Mucosa of gallbladder (tissue), 1 donor: ENCODE measurements at places on chromosomes 3 and 15. TPM values are rescaled to one million over a fixed set of nuclear protein-coding genes. Genes with fewer than 3 reads are reported as not detected.

GRCh38 chr3:73546961-73547360 lies 77.8 kb downstream of the PDZRN3 start:
- no peak for DNase-seq

Gene ACP3
- 2.1 TPM for total RNA-seq

Gene DYNC1LI1
- total RNA-seq, result 25.1 TPM

Gene SPG11
- total RNA-seq, result 96.3 TPM

GRCh38 chr3:111767756-111768445 lies 91.2 kb upstream of the PHLDB2 start:
- DNase-seq, result no peak

Gene CLRN1
- not detected for total RNA-seq

Gene CKMT1A
- 65.4 TPM for total RNA-seq

GRCh38 chr3:50523279-50523811 lies 19.9 kb upstream of the CACNA2D2 start:
- DNase-seq, result no peak

DNA sequence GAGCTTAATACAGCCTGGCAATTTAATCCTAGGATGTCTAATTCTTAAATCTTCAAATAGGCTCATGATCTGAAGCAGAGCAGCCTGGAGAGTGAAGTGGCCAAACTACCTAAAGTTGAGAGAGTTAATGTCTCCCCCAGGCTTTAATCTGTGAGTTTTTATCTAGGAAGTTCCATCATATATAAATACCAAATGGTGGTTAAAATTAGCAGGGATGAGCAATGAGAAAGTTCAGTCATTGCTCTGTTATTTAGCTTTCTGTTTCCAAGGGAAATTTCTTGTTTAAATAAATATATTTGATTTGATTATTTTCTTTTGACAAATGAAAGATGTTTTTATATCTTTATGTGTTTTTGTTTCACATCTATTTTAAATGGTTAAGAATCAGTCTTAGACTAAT lies 274.4 kb upstream of the UMPS start:
- no peak for DNase-seq

DNA sequence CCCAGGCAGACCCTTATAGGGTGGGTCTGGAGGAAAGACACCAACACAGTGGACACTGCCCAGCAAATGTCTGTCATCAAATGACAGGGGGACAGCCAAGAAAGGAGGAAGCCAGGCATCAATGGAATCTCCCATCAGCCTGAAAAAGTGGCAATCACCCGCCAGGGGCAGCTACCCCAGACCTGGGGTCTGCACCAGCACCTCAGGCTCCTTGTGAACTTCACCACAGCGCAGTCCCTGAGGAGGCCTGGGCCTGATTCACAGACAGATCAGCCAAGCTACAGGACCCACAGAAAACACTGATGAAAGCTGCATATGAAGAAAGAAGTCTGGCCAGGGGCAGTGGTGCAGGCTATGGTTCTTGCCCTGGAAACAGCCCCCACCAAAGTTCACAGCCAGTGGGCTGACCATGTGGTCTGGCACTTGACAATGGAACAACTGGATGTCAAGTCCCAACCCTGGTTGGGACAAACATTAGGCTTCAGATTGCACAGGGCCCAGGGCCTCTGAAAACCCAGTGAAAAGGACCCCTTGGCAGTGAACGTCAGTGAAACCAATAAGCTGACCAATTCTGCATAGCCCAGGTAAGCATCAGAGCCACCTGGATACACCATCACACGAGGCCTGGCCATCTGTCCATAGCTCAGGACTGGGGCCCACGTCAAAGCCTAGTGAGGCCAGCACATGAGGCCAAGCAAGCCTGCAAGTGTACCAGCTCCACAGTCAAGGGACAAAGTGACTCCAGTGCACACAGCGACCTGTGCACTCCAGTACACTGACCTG lies 29.1 kb downstream of the ALS2CL start:
- DNase-seq, result no peak

GRCh38 chr15:74109713-74110112 lies 20.7 kb upstream of the ISLR2 start:
- DNase-seq, result no peak

Gene FBXW12
- total RNA-seq, result not detected

- peak; percentile 66 for DNase-seq
Measured at GRCh38 chr3:134353831-134354611, 20.2 kb downstream of the AMOTL2 start.

- DNase-seq, result no peak
Measured at GRCh38 chr3:34277110-34277509, 478.7 kb downstream of the PDCD6IP start.

DNA sequence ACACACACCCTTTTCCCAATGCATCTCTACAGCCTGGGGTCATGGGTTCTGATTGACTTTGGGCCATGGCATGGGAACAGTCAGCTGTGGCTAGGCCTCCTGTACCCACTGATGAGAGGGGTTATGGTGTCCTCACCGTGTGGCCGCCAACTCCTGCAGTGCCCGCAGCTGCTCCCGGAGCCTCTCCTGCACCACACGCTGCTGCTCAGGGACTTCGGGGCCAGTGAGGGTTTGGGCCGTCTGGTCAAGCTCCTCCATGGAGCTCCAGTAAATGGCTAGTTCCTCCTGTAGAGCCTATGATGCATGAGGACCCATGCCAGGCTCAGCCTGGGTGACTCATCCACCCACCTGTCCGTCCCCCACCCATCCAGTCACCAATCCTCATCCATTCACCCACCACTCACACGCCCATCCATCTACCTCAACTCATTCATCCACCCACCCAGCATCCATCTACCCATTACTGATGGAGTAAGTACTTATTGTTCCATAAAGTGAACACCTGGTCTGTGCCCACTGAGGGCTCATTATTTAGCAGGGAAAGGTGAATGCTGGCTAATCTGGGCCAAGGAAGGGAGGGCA lies 21.6 kb downstream of the SPTBN5 start:
- DNase-seq, result no peak

DNA sequence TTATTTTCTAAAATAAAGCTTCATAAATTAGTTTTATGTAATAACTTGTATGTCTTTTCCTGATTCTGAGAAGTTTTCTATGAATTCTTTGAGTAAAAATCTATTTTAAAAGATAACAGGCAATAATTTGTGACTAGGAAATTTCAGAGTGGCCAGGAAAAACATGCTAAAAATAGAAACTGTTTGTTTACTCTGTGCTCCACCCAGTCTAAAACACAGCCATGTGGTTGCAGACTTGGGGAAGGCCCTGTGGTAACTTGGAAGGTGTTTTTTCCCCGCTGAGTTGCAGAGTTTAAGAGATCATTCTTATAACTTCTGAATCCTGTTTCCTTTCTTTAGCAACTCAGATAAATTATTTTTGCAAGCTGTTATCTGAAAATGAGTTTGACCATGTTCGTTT lies 21.9 kb downstream of the PLCL2 start:
- no peak for DNase-seq

- no peak for DNase-seq
Measured at GRCh38 chr15:85463976-85464375, 83.6 kb downstream of the AKAP13 start.

DNA sequence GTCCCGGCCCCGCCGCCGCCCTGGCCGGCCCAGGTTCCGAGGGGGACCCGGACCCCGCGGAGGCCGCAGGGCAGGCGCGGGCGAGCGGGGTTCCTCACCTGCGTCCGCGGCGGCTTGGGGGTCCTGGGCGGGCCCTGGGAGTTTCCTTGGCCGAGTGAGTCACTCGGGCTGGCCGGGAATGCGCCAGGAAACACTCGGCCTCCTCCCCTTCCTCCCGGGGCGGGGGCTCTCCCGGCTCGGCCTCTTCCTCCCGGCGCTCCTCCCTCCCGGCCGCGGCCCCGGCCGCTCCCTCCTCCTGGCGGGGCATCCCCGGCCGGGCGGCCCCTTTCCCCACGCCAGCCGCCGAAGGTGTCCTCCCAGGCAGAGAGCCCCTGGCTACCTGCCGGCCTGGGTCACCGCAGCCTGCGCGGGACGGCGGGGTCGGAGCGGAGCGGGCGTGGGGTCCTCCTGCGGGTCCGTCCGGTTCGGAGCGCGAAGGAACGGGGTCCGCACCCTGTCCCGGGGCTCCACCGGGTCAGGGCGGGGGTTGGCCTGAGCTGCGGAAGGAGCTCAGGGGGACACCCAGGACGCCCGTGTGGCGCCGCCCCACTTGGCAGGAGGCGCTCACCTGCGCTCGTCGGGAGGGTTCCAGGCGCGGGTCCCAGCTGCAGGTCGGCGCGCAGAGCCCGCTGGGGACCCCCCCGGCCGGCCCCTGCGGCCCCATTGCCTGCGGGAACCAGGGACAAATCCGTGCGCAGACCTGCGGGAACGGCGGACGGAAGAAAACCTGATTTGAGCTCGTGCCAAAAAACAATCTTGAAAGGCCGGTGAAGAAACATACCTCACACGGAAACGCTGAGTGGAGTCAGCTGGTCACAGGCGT lies at the start of gene CYFIP1:
CYFIP1 (minus strand) TSS at position 180 of the 862 bp plus-strand sequence. CDS start 33,083 bp downstream, outside the sequence.
- DNase-seq, result peak; percentile 78
